ENCODE measurements at places on chromosomes 6 and 20. TPM values are rescaled to one million over a fixed set of nuclear protein-coding genes. Genes with fewer than 3 reads are reported as not detected.
A peak's percentile ranks its signal among the peaks of the same experiment; 100 is the strongest.

KCNK17 gene
- not detected for total RNA-seq

- no peak for DNase-seq
These were observed 27.0 kb upstream of the SERPINB1 start for GRCh38 chr6:2868637-2869036.

DNA sequence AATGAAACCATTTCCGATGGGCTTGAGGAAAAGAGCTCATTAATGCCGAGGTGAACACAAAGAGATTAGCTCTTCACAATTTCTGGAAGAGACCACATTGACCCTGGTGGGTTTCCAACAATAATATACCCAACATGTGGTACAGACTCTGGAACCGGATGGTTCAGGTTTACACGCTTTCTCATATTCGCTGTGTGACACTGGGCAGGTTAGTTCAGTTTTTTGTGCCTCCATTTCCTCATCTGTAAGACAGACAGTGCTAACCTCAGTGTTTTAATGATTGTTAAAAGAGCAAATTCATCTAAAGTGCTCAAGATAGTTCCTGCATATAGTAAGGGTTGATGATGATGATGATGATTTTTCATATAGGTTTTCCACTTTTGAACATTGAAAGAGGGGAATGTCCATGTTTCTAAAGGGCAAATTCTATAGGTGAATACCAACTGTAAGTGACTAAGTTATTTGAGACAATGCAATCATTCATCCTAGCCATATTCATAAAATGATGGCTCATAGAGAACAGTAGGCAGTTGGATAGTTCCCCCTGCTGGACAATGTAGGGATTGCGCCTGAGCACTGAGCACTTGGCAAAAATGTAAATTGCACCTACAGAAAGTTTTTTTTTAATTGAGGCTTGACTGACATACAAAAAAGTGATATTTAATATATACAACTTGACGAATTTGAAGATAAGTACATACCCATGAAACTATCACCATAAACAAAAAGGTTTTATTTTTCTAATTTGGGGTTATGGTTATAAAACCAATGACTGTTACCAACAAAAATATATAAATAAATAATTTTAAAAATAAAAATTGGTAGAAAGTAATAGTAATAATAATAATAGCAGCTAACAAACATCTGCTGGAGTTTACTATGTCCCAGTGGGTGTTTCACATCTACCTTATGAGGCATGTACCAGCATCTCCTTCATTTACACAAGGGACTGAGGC lies 2.1 kb upstream of the PERP start:
- DNase-seq = peak; percentile 71

DNA sequence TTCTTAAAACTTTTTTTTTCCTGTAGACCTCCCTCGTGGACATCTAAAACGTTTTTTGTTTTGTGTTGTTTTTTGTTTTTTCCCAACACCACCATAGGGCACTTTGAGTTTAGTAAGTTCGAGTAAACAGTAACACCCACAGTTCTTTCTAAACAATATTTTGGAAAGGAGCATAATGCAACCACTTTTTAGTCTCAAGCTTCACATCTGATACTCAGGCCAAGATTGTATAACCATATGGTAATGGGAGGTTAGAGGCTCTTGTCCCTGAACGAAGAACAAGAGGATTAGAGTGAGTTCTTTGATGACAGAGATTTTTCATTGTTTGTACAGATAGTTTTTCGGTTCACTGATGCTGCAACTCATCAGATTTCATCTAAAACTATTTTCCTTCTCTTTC lies 144.6 kb downstream of the MTHFD1L start:
- DNase-seq = no peak

All from Caki2 (cell line).